ENCODE measurements at places on chromosomes 1 and 21.

GRCh38 chr1:41440321-41441085 is 44.0 kb downstream of the EDN2 start:
- no peak for DNase-seq

GRCh38 chr1:235012436-235013210 is 116.0 kb downstream of the TOMM20 start:
- no peak for DNase-seq

GRCh38 chr1:181083842-181084605 is 4.5 kb upstream of the IER5 start:
- DNase-seq, result peak; percentile 19

GRCh38 chr1:60797351-60797750 is 285.0 kb upstream of the NFIA start:
- DNase-seq, result no peak

DNA sequence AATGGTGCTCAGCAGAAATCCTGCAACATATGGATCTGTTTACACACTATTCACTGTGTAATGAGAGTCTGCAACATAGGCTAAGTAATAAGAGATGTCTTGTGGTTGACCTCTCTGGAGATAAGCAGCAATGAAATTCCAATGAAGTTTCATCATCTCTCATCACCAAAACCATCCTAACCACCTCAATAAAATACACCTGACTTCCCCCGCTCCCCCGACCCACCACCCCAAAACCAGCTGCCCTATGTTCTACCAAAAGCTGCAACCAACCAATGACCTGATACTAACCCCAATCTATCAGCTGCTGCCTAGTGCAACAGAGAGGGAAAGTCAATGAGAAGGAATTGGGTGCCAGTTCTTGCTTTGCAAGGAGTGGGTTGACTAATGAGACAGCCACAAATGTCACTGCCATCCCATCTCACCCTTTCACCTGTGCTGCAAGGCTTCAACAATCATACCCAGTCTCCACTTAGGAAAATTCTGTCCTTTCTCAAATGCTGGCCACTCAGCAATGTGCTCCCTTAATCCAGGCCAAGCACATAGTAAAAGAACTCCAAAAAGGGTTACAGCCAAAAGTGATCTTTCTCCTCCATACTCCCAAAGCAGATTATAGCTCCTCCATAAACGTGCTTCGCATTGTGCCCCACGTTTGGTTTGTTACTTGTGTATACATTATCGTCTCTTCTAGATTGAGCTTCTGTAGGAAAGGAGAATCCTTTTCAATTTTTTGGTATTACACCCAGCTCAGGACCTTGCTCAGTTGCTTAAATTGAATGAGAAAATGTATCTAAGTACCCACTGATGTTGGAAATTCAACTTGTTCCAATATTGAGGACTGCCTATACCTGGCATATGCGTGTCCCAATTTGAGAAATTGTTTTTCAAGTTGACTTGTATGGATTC is 29.0 kb downstream of the MRPL39 start:
- DNase-seq, result no peak

DNA sequence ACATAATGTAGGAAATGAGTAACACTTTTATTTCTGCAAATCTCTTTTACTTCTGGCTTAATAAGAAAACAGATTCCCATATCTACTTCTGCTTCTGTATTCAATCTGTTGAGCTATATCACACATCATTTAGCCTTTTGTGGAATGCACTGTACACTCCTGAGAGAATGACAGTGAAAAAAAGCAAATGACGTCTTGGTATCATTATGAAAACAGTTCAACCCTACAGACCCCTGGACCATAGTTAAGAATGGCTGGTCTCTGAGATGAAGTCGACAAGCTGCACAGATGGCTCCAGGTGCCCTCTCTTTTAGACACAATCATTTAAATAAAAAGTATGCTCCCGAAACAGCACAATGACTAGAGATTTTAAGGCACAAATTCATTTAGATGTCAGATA is 247.0 kb downstream of the RERE start:
- no peak for DNase-seq

DNA sequence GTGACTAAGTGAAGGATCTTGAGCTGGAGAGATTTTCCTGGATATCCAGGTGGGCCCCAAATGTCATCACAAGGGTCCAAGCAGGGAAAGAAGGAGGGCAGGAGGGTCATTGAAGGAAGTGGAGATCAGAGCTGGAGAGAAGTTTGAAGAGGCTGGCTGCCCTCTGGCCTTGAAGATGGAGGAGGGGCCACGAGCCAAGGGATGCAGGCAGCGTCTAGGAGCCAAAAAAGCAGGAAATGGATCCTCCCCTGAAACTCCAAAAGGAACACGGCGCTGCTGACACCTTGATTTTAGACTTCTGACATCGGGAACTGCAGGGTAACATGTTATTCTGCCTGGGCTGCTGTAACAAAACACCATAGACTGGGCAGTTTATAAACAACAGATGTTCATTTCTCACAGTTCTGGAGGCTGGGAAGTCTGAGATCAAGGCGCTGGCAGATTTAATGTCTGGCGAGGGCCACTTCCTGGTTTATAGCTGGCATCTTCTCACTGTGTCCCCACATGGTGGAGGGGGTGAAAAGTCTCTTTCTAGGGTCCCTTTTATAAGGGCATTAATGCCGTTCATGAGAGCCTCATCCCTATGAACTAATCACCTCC is 28.8 kb upstream of the ZBTB21 start:
- DNase-seq, result no peak

DNA sequence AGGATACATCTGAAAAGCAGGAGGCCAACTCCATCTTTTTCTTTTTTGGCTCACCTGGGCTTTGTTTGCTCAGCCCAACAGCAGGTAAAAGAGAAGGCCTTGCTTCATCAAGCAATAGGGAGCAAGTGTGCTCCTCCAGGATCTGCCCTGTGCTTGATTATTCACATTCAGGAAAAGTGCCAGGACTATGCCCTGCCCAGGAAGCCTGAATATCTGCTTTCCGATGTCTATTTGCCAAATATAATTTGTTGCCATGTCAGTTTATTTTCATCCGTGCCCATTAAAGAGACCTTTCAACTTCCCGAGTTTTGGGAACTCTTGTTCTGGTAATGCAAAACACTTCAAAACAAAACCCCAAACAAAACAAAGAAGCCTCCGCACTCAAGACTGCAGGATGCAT is 185.3 kb downstream of the CDC7 start:
- DNase-seq, result no peak

DNA sequence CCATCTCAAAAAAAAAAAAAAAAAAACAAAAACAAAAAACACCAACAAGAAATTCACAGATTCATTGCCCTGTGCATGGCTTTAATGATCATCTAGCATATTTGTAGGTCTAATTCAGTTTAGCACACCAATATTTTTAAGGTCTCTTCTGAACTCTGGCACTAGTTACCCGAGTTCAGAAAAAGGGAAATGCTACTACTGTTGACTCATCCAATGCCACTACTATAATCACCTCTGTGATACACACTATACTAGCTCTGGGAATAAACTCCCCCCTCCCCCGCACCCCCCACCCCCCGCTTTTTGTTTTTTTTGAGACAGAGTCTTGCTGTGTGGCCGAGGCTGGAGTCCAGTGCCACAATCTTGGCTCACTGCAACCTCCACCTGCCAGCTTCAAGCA is 55.6 kb downstream of the FBXO42 start:
- no peak for DNase-seq

GRCh38 chr1:58406301-58407071 is 140.0 kb downstream of the OMA1 start:
- no peak for DNase-seq

- DNase-seq, result no peak
Observed at GRCh38 chr1:174788981-174789380, 210.8 kb upstream of the CACYBP start.

DNA sequence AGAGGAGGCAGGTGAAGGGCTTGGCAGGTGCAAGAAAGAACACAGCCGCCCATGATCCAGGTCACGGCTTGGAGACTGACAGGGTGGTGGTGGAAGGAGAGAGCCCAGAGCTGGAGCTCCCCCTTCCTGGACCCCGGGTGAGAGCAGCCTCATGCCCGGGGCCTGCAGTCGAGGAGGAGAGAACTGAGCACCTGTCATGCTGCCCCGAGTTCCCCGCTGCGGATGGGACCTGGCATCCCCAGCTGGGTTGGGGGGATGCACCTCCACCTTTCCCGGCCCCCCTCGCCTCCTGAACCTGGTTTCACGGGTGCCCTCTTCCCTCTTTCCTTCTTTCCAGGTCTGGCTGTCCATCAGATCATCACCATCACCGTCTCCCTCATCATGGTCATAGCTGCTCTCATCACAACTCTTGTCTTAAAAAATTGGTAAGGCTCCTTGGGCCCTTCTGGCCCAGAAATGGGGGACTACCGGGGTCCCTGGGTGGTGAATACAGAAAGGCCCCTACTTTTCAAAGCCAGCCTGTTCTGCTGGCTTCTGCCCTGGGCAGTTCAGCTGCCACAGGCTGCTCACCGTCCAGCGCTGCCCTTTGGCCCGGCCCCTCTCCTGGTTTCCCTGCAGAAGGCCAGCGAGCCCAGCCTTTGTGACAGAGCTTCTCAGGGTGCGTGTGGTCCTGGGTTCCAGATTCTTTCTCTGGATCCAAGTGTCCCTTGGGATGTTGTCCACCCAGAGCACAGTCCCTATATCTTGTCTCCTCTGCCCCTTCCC is 115.3 kb downstream of the AJAP1 start:
- no peak for DNase-seq

DNA sequence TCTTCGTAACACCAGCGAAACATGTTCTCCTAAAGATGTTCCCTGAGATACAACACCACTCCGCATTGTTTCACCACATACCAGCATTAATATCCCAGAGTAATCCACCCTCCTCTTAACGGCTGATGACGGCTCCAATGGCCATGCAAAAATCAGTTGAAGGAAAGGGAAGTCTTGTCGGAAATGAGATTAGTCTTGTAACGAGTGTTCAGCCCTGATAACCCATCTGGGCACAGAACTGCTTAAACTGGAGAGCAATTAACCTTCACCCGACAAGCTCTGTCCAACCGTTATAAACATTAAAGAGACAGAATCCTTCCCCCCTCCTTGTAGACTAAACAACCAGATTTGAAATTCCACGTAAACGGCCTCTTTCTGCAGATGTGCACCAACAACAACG is 21.9 kb downstream of the ERG start:
- no peak for DNase-seq

DNA sequence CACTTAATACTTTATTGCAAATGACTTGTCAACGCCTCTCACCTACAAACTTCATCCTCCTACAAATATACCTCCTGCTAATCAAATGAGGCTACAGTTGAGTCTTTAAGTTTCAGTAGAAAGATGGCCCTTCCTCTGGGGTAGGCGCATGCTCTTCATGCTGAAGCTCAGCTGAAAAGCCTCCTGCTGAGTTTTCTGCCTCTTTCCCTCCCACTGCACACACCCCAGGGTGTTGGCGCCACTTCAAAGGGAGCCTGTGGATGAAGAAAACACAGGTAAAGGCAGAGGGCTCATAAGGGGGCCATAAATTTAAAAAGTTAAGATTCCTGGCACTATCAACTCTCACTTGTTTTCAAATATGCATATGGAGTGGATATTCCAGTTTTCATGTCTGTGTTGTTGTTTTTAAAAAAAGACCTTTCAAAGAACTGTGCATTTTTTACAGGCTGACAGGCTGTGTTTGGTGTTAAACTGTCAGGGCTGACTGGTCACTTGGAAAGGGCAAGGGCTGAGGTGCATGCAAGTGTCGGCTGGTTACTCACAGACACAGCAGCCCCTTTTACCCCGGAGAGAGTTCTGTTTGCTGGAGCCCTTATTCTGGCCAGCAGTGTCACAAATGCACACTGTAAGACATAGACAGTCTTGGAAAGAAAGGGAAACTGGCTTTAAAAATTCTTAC is 42.9 kb upstream of the LGALS8 start:
- DNase-seq, result no peak

GRCh38 chr1:109636201-109636952 is 16.7 kb downstream of the AMPD2 start:
- DNase-seq, result no peak

GRCh38 chr1:36093929-36094328 is 5.2 kb downstream of the ADPRS start:
- DNase-seq, result no peak

DNA sequence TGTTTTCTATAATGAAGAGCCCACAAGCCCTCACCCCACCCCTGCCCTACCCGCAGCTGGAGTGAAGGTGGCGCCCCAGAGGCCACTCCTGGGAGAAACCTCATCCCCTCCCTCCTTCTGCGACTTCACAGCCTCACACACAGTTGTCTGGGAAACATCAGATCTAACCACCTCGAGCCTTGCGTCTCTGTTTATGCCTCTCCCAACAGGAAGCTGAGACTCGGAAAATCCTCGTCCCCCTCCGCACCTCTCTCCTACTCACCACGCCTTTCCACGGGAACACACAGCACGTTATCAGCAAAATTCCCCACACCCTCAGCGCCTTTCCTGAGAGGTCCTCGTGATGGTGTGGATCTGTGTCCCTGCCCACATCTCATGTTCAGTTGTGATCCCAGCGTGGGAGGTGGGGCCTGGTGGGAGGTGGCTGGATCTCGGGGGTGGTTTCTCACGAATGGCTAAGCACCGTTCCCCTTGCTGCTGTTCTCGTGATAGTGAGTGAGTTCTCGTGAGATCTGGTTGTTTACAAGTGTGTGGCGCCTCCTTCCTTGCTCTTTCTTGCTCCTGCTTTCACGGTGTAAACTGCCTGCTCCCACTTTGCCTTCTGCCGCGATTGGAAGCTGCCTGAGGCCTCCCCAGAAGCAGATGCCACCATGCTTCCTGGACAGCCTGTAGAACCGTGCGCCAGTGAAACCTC is 190.6 kb downstream of the KIF26B start:
- DNase-seq, result no peak

GRCh38 chr1:119323216-119323982 is 45.2 kb upstream of the HAO2 start:
- DNase-seq, result no peak

DNA sequence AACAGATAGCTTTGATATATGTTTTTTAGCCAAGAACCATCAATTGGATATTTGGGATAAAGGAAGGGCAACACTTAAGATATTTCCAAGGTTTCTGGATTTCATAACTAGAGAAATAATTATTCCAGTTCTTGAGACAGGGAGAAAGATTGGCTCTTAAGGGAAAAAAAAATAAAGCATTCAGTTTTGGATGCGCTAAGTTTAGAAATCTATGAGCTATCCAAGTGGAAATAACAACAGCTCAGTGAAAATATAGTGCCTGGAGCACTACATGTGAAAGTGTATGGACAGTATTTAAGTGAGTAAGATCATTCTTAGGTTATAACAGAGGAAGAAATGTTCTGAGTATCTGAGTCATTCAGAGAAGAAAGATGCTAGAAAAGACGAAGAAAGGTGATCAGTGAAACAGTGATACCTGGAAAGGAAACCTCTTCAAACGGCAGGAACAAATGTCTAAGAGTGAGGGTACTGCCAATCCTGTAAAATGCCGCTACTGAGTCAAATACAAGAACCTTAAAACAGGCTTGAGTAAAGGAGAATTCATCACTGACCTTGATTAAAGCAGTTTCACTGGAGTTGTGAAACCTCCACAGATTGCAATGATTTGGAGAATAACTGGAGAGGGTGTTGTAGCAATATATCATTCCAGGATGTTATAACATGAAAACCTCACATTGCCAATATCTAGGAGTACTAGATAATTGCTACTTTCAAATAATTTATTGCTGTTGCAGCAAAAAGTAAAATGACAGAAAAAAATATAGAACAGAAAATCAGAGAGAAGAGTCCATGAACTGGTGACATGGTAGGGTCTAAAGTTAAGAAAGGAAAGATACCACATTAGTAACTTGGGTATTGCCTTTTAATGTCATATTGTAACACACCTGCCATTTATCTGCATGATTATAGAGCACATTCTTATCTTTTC is 482.1 kb upstream of the RGS18 start:
- no peak for DNase-seq

- no peak for DNase-seq
Observed at GRCh38 chr1:41890825-41891198, 27.9 kb downstream of the HIVEP3 start.

GRCh38 chr1:12229835-12230548 is at the start of gene VPS13D:
Gene VPS13D, plus strand, starts transcription at chr1:12230030. Its CDS starts 4,237 bp downstream, at chr1:12234267.
- DNase-seq, result peak; percentile 65
